ENCODE measurements at places on chromosomes 2 and 18.

DNA sequence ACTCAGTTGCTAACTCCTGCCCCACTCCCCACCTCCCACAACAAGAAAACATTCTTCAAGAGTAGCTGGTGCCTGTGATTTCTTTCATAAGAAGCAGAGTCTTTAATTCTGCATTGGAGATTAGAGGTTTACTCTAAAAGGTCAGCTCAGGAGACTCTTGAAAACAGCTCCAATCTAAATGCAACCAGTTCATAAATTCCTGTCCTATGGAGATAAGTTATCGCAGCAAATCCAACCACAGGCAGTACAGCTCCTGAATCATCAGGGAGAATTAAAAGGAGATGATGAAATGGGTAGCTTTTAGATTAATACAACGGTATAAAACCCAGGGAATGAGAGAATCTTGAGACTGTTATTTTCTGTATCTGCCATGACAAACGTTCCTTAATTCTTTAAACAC lies 130.7 kb downstream of the SOCS6 start:
- no peak for DNase-seq

GRCh38 chr2:170679607-170680079 lies 35.5 kb upstream of the SP5 start:
- DNase-seq: no peak

- DNase-seq: no peak
These were observed 62.9 kb downstream of the ARHGAP15 start for GRCh38 chr2:143192106-143192505.

DNA sequence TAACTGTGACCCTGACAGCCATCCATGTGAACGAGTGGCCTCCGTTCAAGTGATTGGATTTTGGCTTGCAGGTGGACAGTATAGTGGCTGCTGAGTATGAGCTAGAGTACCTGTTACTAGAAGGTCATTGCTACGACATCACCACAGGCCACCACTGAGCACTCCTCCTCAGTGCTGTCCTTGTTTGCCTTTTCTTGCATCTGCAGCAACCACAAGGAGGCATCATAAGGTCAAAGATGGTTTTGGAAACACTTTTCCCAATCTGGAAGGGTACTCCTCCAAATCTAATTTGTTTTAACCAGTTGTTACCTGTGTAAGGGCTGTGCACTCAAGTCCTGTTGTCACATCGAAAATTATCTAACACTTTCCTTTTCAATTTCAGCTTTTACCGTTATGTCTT lies 81.2 kb downstream of the UGGT1 start:
- no peak for DNase-seq

DNA sequence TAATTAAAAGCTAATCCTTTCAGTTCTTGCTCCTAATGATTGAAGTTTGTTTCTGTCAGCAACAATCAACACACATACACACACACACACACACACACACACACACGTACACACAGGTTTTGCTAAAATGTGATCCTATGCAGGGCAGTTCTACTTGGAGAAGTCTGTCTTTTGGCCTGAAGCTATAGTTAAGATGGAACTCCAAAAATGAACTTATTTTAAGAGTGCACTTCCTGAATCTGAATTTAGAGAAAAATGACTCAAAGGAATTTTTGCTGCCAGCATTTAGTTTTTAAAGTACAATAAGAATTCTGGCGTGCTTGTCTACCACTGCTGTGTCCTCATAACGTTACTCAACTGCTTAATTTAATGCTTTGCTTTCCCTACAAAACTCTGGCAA lies 6.6 kb downstream of the GALNT5 start:
- no peak for DNase-seq

DNA sequence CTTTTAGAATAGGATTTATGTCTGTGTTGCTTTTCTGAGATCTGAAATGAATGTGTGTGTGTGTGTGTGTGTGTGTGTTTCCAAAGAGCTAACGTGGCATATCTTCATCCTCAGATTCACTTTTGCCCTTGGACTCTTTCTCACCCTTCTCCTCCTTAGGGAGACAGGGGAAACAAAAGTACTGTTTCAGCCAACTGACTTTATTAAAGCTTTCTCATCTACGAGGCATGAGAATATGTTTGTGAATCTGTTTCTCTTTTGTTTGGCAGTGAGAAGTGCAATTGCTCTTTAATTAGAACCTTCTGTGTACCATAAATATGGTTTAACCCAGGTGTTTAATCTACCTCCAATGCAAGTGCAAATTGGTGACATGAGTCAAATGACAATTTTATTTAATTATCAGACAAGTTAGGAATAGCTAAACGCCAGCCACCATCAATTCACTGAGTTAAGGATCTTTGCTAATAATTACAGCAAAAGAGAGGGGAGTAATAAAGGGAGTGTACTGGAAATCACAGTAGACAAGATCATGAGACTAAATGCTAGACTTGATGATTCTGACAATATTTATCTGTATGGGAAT lies 186.4 kb upstream of the COL3A1 start:
- no peak for DNase-seq

- no peak for DNase-seq
These were observed 10.7 kb downstream of the KCNJ3 start for GRCh38 chr2:154709215-154709614.

DNA sequence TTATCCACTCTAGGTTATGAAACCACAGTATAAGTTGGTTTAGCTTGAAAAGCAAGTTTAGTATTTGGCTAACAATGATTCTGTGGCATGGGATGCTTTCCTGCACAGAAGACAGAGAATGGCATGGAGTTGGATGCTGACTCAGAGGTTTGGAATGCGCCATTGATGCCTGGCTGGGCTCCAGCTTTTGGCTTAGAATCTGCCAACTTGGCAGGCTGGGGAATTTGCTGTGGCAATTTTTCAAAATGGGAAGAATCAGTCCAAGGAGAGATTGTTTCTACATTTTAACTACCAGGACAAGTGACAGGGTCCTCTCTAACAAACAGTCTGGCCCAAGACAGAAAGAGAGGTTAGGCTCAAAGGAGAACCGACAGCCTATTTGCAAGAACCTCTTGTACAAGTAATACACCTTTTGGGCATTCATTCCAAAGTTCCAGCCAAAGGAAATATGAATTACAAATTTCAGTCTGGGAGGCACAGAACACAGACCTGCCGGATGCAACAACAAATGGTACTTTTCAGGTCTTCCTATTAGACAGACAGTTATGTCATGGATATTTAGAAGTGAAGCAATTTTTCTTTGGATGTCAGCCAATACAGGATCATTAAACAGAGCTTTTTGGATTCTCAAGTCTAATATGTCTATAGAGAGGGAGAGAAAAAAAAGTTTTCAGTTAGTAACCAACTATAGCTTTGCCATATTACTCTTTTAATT lies 1027.7 kb downstream of the TMEM182 start:
- DNase-seq: peak; percentile 70

- no peak for DNase-seq
These were observed 38.8 kb downstream of the AOX1 start for GRCh38 chr2:200624658-200625057.

DNA sequence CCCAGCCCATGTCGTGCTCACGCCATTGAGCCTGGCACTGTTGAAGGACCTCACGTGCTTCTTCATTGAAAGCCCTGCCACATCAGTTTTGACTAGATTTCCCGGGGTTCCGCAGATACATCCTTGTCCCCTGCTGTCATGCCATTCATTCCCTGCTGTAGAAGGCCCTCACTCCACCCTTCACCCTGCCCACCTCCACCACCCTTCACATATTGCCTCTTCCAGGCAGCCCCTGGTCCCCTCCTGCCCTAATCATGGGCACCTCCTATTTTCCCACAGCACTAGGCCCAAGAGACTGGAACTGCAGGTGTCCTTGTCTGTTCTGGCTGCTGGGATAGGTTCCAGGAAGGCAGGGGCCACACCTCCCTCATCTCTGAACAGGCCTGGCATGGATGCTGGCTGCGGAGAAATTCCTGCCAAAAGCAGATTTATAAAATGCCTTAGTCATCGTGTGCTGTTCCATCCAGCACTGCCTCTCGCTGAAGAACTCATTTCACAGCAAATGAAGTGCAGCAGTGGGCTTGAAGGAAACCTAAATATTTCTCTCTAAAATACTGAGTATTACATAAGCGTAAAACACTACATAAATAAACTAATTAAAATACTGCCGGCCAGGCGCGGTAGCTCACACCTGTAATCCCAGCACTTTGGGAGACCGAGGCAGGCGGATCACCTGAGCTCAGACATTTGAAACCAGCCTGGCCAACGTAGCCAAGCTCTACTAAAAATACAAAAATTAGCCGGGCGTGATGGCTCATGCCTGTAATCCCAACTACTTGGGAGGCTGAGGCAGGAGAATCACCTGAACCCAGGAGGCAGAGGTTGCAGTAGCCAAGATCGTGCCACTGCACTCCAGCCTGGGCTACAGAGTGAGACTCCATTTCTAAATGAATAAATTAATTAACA lies 38.4 kb downstream of the EIF4E2 start:
- no peak for DNase-seq

DNA sequence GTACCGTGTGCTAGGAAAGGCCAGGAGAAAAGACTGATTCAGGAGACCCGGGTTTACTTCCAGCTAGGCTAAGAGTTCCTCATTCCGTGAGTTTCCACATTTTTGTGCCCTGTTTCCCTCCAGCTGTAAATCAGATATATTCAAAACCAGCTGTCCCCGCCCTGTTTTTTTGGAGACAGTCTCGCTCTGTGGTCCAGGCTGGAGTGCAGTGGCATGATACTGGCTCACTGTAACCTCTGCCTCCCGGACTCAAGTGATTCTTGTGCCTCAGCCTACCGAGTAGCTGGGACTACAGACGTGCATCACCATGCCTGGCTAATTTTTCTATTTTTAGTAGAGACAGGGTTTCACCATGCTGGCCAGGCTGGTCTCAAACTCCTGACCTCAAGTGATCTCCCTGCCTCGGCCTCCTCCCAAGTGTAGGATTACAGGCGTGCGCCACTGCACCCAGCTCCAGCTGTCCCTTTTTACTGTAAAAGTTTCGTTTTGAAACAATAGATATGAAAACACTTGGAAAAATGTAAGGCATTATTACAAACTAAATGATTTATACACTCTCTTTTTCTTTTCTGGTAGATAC lies 112.8 kb upstream of the SEC11C start:
- DNase-seq: no peak

- DNase-seq: no peak
These were observed 1.7 kb downstream of the UNC80 start for GRCh38 chr2:209773377-209773776.

DNA sequence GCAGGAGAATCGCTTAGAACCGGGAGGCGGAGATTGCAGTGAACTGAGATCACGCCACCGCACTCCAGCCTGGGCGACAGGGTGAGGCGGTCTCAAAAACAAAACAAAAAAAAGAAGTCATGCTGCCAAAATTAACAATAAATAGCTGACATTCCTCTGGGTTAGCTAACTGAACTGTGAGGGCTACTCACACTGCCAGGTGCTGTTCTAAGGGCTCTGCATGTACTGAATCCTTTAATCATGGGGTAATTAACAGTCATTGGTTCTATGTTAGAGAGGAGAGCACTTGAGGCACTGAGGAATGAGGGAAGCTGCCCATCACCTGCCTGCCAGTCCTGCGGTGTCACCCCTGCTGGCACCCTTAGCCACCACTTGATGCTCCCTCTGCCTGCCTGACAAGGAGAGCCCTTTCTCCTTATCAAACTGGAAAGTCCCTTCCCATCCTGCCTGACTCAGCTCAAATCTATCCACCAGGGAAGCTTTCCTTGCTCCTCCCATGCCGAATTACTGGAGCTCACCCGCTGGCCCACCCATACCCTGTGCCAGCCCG lies 73.0 kb upstream of the RIOK3 start:
- DNase-seq: no peak

DNA sequence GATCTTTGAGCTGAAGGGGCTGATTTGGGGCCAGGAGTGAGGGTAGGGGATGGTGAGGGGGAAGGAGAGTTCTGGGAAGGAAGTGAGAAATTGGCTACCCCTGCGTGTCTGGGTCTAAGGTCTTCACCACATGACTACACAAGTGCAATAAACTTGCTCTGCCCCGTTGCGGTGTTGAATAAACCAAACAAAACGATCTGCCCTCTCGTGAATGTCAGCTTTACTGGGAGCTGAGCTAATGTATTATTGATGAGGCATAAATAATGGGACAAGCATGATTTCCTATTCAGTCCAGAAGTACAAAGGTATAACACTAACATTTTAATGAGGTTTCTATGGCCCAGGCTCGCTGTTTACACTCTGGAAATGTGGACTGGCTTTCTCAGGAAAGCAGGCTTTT lies 8.0 kb upstream of the CFAP221 start:
- no peak for DNase-seq

DNA sequence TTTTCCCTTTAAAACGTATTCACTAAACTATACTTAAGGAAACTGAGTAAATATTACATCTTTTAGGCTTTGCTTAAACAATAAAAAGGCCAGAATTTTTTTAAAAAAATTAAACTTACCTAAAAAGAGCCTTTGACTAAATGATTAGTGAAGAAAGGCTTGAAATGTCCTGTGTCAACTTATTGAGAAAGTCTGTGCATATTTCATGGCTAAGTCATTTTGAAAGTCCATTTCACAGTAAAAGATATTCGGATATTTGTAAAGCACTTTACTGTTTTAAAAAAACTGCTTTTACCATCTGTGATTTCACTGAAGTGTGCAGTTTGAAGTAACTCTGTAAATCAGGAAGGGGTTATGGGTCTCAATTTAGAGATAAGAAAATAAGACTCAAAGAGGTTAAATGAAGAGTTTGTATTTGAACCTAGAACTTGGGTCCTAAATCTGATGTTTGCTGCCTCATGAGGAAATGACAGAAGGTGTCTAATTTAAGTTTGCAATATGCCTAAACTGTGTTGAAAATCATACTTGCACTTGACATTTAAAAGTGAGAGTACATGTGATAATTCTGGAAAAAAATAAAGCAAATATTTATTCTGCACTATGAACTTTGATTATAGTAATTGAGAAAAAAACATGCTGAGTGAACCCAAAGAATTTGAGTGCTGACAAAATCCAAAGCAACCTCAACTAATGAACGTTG lies 50.5 kb downstream of the RAB27B start:
- no peak for DNase-seq

DNA sequence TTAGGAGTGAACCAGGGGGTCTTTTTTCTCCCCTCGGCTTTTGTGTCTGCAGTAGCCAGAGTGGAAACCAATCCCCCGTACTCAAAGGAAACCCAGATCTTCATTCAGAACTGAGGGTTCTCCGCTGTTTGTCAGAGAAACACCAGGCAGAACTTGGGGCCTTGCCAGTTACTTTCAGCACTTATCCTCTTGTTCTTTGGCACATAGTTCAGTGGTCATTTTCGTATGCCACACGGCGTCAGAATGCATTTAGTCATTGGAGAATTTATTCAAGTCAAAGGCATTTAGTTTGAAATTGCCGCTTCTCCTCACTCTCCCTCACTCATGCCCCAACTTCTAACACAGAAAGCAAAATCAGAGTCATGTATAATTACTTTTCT lies 102.9 kb downstream of the CABLES1 start:
- DNase-seq: no peak

GRCh38 chr18:76593843-76594242 lies 98.8 kb upstream of the ZNF516 start:
- no peak for DNase-seq

- no peak for DNase-seq
These were observed 4.1 kb downstream of the ANTXR1 start for GRCh38 chr2:69017080-69017479.

GRCh38 chr2:102667072-102667471 lies 47.7 kb downstream of the SLC9A2 start:
- no peak for DNase-seq

Data from amygdala (tissue), 56 donors.